ENCODE measurements at places on chromosomes 16 and 17.

DNA sequence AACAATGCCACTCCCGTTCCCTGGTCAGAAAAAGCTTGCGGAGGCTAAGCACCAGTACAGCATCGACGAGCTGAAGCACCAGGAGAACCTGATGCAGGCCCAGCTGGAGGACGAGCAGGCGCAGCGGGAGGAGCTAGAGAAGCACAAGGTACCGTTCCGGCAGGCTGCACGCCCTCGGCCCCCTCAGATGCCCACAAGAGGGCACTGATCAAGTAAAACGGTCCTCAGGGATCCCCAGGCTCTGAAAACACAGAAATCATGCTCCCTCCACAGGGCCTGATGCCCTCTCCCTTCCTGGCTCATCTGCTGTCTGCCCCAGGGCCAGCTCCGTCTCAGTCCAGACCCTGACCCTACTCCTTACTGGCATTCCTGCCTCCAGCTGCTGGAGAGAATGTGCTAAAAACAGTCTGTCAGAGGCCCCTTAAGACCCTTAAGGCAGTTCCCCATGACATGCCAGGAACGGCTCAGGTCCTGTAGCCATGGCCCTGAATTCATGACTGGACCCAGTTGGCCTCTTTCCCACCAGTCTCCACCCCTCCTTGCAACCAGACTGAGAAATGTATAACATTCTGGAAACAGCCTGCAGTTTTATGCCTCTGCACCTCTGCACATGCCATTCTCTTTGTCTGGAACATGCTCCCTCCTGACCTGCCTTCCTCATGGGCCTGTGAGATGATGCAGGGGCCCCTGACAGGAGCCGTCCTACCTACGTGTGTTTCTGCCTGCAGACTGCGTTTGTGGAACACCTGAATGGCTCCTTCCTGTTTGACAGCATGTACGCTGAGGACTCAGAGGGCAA is 21.8 kb downstream of the DRC3 start:
- DNase-seq = no peak

DNA sequence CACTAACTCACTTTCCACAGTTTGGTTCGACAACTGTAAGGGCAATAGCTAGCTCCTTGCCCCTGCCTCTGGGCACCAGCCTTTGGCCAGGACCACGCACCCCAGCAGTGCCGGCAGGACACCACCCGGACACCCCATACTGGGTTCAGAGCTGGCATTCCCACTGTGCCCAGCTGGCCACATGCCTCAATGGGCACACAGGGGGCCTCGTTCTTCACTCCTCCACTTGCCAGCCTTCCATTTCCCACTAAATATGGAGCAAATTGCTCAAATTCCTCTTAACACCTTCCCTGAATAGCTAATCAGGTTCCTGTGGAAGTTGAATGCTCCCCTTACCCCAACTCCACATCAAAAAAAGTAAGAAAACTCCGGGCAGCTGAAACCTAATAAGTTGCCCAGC is 52.5 kb downstream of the PIPOX start:
- DNase-seq = no peak

- no peak for DNase-seq
These were observed 120.7 kb upstream of the GSE1 start for GRCh38 chr16:85492295-85492864.

DNA sequence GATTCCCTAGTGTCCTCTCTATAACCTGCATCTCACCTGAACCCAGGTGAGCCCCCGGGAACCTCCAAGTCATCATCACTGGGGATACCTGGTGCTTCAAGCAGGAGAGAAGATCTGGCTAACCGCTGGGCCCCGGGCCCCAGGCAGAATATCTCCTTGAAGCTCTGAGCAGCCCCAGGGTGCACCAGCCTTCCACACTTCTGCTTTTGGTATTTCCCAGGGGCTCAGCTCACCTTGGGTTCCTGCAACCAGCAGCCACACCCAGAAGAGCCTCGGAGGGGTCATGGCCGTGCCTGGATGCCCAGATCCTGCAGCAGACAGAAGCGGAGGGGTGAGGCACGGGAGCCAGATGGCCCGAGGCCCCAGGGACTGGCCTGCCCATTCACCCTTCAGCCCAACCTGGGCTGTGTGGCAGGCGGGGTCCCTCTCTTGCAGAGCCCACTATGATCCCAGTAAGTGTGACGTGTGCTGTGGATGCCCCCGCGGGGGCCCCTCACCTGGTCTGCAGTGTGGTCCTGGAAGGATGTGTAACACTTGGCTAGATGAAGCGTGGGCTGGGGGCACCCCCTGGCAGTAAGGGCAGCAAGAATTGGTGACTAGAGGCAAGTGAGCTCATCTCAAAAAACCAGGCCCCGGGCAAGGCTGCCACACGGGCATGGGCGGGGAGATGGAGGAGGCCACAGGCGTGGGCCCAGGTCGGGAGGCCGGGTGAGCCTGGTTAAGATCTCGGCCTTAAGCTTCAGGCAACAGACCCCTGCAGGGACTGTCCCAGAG is 2.6 kb downstream of the LGALS3BP start:
- DNase-seq = no peak

DNA sequence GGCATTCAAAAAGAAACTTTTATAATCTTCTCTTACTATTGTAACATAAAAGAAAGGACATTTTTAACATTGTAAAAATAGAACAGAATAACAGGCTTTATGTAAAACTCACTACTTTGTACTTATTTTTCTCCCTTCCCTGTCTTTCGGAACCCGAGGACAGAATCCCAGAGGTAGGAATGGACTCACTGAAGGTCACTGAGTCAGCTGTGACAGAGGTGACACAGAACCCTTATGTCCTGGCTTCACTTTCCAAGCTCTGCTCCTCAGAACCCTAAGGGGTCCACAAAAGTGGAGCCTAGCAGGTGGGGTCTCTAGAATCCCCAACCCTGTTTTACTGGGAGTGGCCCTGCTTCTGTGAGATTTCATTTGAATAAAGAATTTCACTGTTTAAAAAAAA is 3.7 kb downstream of the KCTD13 start:
- DNase-seq = no peak

- no peak for DNase-seq
These were observed 4.9 kb downstream of the CDK3 start for GRCh38 chr17:76005263-76006149.

DNA sequence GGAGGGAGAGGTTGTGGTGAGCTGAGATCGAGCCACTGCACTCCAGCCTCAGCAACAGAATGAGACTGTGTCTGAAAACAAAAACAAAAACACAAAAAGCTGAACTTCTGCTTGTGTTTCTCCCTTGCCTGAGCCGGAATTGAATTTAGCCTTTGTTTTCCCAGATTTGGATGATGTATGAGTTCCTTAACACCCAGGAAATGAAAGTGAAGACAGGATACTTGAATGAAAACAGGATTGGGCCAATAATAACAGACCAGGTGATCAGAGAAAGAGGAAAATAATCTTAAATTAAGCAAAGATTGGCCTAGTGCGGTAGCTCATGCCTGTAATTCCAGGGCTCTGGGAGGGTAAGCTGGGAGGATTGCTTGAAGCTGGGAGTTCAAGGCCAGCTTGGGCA is 1.6 kb upstream of the NUPR1 start:
- DNase-seq = no peak

DNA sequence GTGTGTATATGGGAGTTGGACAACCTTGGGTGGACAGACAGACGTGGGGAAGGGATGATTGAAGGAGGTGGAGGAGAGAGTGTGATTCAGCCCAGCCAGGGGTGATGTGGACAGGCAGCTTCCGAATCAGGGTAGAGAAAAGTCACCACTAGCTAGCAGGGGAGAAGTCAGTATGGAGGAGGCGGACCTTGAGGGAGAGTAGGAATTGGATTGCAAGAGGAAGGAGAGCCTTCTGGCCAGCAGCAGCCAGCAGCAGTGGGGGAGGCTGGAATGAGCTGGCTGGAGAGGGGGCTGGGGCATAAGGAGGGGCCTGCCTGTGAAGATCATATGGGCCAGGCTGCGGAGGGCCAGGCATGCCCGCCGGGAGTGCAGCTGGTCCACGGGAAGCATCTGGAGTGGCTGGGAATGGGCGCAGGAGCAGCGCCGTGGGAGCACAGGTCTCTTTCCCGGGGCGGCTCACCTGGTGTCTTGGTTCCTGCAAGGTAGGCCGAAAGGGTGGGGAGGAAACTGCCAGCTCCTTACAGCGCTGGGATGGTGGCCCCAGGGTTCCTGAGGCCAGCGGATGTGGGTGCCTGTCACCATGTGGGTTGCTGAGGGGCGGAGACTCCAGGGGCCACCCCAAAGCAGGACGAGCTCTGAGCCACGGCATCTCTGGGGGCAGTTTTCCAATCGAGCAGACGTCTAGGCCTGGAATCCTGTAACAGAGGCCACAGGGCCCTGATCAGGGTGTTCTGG is 235.3 kb downstream of the SEC14L1 start:
- DNase-seq = no peak

- DNase-seq = no peak
These were observed 1.3 kb upstream of the UBALD2 start for GRCh38 chr17:76263896-76264295.
